RWPE2 (cell line): ENCODE measurements at places on chromosomes 7 and 10.

DNA sequence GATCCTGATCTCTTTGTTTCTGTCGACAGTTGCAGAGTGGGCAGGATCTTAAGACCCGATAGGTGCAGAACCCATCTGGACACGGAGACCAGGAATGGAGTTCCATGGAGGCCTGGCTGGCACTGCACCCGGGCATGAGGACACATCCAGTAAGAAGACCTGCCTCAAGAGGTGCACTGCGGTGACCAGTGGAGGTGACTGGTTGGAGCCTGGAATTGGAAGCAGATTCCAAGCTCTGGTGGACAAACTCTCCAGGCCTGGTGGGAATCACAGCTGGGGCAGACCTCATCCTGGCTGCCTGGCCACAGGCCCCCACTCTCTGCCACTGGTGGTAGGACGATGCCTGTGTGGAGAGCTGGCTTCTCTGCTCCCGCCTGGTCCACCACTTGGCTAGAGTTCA lies 31.0 kb downstream of the ZNF775 start:
- no peak overlapping the region for H3K4me3 ChIP-seq
- no peaks in the 10 kb centered on the region for H3K36me3 ChIP-seq
- H3K4me1 ChIP-seq, result no peaks in the 10 kb centered on the region
- H3K27ac ChIP-seq, result no peak overlapping the region

DNA sequence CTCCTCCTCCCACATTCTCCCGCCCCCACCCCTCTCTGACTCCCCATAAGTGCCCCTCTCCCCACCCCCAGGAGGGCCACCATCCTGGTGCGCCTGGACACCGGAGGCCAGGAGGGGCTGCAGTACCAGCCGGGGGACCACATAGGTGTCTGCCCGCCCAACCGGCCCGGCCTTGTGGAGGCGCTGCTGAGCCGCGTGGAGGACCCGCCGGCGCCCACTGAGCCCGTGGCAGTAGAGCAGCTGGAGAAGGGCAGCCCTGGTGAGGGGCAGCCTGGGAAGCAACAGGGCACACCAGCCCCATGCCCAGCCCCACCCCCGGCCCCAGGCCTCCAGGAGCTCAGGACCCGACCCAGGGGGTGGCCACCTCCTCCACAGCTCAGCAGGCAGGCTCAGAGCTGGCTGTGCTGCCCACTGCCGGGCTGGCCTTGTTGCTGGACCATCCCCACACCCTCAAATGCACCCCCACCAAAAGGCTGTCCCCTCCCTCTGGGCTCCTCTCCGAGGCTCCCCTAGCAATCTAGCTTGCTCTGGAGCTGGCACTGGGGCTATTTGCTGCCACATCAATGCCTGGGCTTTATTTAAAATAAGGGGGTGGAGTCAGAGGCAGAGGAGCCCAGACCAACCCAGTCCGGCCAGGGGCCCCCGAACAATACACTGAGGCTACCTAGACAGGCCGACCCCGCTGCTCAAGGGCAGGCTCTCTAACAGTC lies 14.8 kb downstream of the ATG9B start:
- DNase-seq, result no peak
- no peaks in the 10 kb centered on the region for H3K36me3 ChIP-seq
- no peak overlapping the region for H3K27ac ChIP-seq
- H3K4me3 ChIP-seq, result no peak overlapping the region
- no peaks in the 10 kb centered on the region for H3K4me1 ChIP-seq

DNA sequence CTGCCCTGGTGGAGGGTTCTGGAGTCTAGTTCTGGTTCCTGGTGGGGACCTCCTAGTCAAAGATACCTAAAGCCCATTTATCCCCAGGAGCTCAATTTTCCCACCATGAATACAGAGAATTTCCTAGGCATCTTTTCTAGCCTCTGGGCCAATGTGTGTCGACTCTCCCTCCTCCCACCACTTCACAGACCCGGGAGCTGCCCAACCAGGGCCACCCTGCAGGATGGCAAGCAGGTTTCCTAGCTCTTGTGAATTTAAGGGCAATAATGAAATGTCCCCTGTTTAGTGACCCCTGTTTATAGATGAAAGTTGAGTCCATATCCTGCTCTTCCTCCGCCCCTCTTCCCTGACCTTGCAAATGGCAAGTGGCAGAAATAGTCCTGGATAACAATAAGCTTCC lies 9.4 kb downstream of the DLX5 start:
- H3K36me3 ChIP-seq, result no peaks in the 10 kb centered on the region
- H3K27me3 ChIP-seq, result peaks cover 96% of the 10 kb centered on the region
- no peak overlapping the region for H3K4me3 ChIP-seq
- no peaks in the 10 kb centered on the region for H3K4me1 ChIP-seq
- no peak overlapping the region for H3K27ac ChIP-seq
- DNase-seq, result no peak

- no peaks in the 10 kb centered on the region for H3K36me3 ChIP-seq
- H3K4me3 ChIP-seq, result no peak overlapping the region
- no peak for DNase-seq
- no peak overlapping the region for H3K27ac ChIP-seq
- H3K27me3 ChIP-seq, result no peaks in the 10 kb centered on the region
- H3K4me1 ChIP-seq, result no peaks in the 10 kb centered on the region
Observed at GRCh38 chr10:1169981-1170866, 114.0 kb downstream of the WDR37 start.

DNA sequence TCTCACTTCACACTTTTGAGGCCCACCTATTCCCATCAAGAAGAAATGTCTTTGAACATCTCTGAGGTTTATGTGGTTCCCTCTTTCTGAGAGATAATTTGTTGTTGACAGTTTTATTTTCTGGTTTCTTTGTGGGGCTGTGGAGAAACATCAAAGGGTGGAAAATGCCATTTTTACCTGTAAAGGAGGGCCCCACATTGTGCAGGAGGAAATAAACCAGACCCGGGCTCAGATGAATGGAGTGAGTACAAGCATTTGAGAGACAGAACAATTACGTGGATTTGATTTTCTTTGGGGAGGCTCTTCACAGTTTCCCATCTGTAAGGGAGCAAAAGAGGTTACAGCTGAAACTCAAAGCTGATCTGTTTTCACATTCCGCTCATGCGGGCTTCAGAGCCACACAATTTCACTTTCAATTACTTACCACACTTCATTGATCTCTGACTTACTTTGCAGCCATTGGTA lies 29.8 kb downstream of the ITPRIP start:
- no peak overlapping the region for H3K27ac ChIP-seq
- peaks cover 4% of the 10 kb centered on the region for H3K4me1 ChIP-seq
- DNase-seq, result no peak
- H3K36me3 ChIP-seq, result peaks cover 32% of the 10 kb centered on the region
- H3K4me3 ChIP-seq, result no peak overlapping the region

- no peak overlapping the region for H3K4me3 ChIP-seq
- no peaks in the 10 kb centered on the region for H3K4me1 ChIP-seq
- no peaks in the 10 kb centered on the region for H3K36me3 ChIP-seq
- no peak for DNase-seq
- H3K27ac ChIP-seq, result no peak overlapping the region
Observed at GRCh38 chr7:1603346-1604225, 33.8 kb upstream of the PSMG3 start.

GRCh38 chr10:68284062-68285001 lies 47.5 kb upstream of the HNRNPH3 start:
- DNase-seq, result no peak
- H3K36me3 ChIP-seq, result no peaks in the 10 kb centered on the region
- no peaks in the 10 kb centered on the region for H3K27me3 ChIP-seq
- no peak overlapping the region for H3K4me3 ChIP-seq
- no peaks in the 10 kb centered on the region for H3K4me1 ChIP-seq

GRCh38 chr7:87934699-87935383 lies 790 bp downstream of the ADAM22 start:
- H3K36me3 ChIP-seq, result no peaks in the 10 kb centered on the region
- no peak for DNase-seq
- H3K4me3 ChIP-seq, result peak overlapping the region; percentile 65
- H3K27ac ChIP-seq, result no peak overlapping the region

DNA sequence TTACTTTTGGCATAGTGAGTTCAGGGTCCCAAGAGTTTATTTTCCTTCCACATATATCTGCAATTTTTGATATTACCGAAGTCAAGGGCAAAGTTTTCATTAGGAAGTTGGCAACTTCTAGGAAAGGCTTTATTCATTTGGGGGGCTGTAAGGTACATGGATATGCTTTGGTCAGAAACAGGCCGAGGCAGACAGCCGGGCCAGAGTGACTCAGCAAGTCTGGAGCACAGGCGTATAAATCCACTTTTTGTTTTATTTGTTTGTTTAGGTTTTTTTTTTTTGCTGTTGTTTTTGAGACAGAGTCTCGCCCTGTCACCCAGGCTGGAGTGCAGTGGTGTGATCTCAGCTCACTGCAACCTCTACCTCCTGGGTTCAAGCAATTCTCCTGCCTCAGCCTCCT lies 3.7 kb downstream of the ZNF680 start:
- DNase-seq, result no peak
- H3K4me3 ChIP-seq, result no peak overlapping the region
- H3K27ac ChIP-seq, result peak overlapping the region; percentile 46
- no peaks in the 10 kb centered on the region for H3K27me3 ChIP-seq
- peaks cover 44% of the 10 kb centered on the region for H3K36me3 ChIP-seq
- H3K4me1 ChIP-seq, result peaks cover 13% of the 10 kb centered on the region

GRCh38 chr7:148147438-148147837 lies 443.1 kb upstream of the C7orf33 start:
- no peak overlapping the region for H3K27ac ChIP-seq
- no peaks in the 10 kb centered on the region for H3K36me3 ChIP-seq
- no peak for DNase-seq

DNA sequence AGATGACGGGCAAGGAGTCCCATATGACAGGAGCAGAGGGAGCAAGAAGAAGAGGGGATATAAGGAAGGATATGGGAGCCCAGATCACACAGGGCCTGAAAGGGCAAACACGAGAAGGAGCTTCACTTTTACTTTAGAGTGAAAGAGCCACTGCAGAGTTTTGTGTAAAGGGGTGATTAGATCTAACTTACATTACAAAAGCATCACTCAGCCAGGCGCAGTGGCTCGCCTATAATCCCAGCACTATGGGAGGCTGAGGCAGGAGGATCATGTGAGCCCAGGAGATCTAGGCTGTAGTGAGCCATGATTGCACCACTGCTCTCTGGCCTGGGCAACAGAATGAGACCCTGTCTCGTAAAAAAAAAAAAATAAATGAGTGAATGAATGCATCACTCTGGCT lies 91.1 kb downstream of the MPP7 start:
- no peaks in the 10 kb centered on the region for H3K4me1 ChIP-seq
- H3K27ac ChIP-seq, result no peak overlapping the region
- no peak overlapping the region for H3K4me3 ChIP-seq
- no peaks in the 10 kb centered on the region for H3K27me3 ChIP-seq
- no peaks in the 10 kb centered on the region for H3K36me3 ChIP-seq

DNA sequence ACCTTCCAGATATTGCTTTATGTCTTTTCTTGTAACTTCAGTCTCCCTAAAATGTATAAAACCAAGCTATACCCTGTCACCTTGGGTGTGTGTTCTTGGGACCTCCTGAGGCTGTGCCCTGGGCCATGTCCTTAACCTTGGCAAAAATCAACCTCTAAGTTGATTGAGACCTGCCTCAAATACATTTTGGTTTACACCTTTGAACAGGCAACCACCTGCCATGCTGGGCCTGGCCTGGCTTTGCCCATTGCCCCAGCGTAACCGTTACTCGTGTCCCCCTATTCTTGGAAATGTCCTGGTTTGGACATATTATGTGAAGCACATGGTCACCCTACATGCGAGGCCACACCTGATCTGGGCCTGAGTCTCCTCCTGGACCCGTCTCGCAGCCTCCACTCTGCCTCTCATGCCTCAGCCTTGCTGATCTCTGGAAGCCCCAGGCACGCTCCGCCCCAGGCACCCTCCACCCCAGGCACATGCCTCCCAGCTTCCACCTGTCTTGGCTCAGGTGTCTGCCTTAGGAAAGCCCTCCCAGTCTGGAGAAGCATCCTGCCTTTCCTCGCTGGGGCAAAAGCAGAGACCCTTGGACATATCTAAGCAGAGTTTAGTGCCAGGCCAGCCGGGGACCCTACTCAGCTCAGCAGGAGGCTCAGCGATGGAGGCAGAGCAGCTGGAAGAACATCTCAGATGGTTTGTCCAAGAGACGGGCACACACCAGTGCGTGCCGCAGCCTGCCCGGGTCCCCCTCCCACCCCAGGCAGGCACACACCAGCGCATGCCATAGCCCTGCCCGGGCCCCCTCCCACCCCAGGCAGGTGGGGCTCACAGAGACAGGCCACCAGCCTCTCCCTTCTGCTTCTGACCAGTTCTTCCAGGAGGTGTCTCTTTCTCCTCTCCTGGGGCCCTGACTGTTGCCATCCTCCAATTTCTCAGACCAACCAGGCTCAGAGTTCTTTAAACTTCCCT lies 4.0 kb upstream of the VIPR2 start:
- H3K36me3 ChIP-seq, result no peaks in the 10 kb centered on the region
- no peak for DNase-seq
- H3K27ac ChIP-seq, result no peak overlapping the region

GRCh38 chr7:24755541-24756407 lies 1.5 kb downstream of the GSDME start:
- no peaks in the 10 kb centered on the region for H3K27me3 ChIP-seq
- H3K4me1 ChIP-seq, result peaks cover 40% of the 10 kb centered on the region
- no peak for DNase-seq
- peak overlapping the region; percentile 90 for H3K4me3 ChIP-seq
- peak overlapping the region; percentile 97 for H3K27ac ChIP-seq

DNA sequence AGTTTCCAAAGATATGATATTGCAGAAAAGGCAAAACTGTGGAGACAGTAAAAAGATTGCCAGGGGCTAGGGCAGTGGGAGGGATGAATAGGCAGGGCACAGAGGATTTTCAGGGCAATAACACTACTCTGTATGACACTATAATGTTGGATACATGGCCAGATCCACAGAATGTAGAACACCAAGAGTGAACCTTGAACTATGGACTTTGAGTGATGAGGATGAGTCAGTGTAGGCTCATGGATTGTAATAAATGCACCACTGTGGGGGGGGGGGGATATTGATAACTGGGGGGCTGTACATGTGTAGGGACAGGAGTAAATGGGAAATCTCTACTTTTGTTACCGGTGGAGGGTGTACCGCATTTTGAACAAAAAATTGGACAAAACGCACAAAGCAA lies 77.4 kb downstream of the ALOX5 start:
- no peaks in the 10 kb centered on the region for H3K36me3 ChIP-seq
- H3K4me1 ChIP-seq, result no peaks in the 10 kb centered on the region
- no peak overlapping the region for H3K4me3 ChIP-seq

GRCh38 chr10:112763916-112764520 lies 186.0 kb upstream of the TCF7L2 start:
- no peaks in the 10 kb centered on the region for H3K36me3 ChIP-seq
- H3K4me1 ChIP-seq, result peaks cover 20% of the 10 kb centered on the region
- H3K27me3 ChIP-seq, result no peaks in the 10 kb centered on the region
- H3K4me3 ChIP-seq, result no peak overlapping the region
- H3K27ac ChIP-seq, result no peak overlapping the region

DNA sequence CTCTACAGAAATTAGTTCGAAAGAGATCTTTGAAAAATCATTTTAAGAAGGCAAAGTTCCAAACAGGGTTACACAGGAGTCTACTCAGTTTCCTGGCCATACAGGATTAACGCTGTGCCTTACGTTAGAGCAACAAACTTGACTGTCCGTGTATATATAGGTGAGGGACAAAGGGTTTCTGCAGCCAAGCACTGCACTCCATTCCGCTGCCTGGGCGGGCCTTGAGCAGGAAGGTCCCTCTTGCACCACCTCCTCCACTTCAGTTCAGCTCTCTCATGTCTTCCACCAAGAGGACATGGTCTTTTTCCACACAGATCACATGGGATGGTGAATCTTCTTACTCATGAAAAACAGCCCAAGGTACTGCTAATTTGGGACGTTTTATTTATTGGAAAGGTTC lies 43.2 kb downstream of the MCMBP start:
- peaks cover 85% of the 10 kb centered on the region for H3K36me3 ChIP-seq
- H3K4me3 ChIP-seq, result no peak overlapping the region
- H3K27ac ChIP-seq, result no peak overlapping the region
- H3K27me3 ChIP-seq, result no peaks in the 10 kb centered on the region
- DNase-seq, result no peak
